Occipital lobe (tissue), 3 donors: ENCODE measurements at places on chromosomes 3 and 15. TPM values are rescaled to one million over a fixed set of nuclear protein-coding genes. Genes with fewer than 3 reads are reported as not detected.
A peak's percentile ranks its signal among the peaks of the same experiment; 100 is the strongest.

DNA sequence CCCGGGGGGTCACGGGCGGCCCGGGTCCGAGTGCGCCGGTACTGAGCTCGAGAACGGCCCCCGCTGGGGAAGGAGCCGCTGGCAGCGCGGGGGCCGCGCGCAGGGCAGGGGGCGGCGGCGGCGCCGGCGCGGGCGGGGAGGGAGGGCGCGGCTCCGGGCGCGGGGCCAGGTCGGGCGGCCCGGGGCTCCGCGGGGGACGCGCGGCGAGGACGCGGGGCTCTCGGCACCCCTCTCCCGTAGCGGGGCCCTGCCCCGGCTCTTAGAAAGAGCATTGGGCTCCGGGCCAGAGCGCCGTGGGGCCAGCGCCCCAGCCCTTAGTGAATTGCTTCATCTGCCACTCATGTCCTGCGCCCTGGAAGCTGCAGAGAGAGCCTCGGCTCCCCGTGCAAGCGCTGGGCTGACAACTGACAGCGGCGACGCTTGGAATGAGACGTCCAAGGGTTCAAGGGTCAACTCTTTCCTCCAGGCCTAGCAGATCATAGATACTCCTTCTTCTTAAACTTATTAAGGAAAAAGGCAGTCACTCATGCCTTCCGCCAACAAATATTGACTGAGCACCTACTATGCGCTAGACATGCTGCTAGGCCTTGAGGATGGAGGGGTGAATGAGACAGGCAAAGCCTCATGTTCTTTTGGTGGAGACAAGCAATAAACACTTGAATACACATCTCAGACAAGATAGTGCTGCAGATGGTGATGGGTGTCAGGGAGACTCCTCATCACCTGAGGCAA, 140.8 kb downstream of the SMAD6 start:
- DNase-seq, result peak; percentile 6

DNA sequence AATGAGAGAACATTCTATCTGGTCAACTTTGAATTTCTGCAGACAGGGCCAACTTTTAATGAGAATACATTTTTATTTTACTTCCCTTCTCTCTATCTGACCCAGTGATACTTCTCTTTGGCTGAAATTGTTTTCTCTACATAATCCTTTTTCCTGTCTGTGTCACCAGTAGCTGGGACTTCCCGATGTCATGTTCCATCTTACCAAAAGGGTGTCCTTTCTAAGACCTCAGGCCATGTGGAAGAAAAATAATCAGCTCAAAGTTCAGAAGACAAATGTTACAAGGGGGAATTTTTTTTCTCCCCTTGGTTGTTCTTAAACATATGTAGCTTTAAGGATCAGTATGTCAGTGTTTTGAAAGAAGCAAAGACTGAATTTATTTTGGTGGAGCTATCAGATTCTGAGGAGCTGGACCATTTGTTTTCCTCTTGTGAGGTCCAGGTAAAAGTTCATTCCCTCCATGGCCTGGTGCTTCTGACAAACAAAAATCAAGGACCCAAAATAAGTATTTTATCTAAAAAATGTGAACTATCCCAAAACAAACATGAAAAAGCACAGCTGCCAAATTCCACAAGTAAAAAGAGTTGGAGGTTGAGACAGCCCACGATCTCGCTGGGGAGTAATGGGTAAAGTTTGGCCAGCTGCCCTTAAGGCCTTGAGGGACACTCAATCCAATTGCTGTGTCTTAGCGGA, 859.4 kb upstream of the NR2F2 start:
- DNase-seq, result no peak

GRCh38 chr3:24069045-24069444, 124.0 kb downstream of the NR1D2 start:
- DNase-seq, result no peak

DNA sequence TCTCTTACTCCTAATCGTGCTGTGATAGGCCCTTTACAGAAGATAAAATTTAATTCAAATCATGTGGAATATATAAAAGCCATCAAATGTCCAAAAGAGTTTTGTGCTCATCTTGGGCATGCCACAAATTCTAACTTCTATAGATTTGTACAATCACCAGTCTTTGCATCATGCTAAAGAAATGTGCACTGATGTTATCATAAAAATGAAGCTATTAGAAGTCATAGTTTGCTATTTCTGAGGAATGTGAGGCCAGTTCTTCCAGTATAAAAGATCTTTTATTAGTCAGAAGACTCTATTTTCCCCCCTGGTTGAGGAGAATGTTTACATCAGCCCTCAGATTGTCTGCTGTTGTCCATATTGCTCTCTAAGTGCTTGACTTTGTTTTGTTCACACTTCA, 2.1 kb upstream of the ANXA2 start:
- no peak for DNase-seq

GRCh38 chr3:173857154-173857553, 459.6 kb downstream of the NLGN1 start:
- DNase-seq, result no peak

DNA sequence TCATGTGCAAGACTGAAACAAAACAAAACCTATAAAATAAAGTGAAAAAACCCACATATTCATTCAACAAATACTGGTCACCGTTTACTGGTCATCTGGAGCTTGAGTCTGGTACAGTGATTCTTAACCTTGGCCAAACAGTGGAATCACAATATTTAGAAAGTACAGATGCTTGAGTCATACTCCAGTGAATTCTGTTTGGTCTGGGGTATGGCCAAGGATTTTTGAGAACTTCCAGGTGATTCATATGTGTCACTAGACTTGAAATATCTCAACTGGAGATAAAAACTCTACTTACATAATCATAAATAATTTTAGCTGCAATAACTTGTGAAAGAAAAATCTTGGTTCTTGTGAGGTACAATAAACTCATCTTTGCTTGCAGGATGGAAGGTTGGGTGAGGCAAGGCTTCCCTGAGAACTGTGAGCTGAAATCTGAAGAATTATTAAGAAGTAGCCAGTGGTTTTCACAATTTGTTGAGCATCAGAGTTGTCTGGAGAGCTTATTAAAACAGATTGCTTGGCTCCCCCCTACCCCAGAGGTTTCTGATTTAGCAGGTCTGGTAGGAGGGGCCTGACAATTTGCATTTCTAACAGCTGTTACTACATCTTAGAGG, 9.6 kb downstream of the NEK11 start:
- DNase-seq, result no peak

DNA sequence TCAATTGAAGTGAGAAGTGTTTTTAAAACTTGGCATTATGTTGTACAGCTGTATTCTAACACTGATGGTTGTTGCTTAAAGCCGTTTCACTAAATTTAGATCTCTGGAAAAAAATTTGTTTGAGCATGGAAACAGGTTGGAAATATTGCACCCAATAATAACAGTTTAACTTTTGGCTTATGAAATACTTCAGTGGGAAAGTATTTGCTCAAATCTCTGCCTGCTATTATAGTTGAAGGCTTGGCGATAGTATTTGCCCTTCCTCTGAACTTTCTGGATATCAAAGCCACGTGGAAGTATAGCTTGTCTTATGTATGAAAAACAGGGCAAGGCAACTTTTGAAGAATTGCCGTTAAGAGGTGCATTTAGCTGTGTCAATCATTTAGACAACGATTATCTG, 270.3 kb upstream of the LRRFIP2 start:
- DNase-seq, result no peak

DNA sequence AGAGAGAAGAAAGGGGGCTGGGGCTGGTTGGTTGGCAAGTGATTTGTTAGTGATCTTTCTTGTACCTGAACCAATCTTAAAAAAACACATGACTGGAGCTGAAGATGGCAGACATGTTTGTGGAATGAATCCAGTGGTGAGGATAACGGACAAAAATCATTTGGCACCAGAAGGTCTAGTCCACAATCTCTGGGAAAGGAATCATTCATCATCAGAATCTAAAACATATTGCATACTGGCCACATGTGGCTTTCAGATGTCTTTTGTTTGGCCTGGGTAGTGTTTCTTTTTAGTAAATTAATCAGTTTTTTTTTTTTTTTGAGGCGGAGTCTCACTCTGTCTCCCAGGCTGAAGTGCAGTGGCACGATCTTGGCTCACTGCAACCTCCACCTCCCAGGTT, 5.0 kb downstream of the NEK11 start:
- DNase-seq, result no peak

The GUCA1C gene
- total RNA-seq, result not detected

DNA sequence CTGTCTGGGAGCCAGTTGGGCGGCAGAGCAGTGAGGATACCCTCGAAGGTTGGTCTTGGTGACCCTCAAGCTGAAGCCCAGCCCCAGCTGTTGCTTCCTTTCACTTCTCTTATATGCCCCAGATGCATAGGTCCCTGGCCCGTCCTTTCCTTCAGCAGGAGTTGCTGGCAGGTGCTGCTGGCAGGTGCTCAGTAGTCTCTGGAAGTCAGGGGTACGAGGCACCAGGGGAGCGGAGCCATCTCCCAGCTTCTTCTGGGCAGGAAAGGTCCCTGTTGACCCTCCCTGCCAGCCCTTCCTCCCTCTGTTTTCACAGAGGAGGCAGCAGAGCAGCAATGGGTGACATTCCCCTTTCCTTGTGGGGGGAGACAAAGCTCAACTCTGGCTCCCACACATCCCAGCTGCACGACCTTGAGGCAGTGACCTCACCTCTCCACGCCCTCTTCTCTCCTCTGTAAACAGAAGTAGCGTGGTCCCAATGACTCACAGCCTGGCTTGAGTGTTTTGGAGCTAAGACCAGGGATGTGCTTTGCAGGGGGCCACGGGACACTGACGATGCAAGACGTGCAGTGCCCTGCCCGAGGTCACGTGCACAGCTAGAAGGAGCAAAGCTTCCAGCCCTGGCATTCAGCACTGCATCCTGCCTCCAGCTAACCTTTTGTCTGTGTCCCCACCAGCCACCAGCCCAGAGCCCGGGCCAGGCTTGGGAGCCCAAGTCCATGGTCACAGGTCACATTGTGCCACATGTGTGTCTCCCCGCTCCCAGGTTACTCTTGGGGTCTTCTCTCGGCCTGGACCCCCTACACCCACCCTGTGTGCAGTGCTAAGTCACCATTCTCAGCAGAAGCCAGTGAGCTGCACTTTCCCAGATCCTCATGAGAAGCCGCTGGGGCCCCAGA, 49.7 kb downstream of the SLC6A6 start:
- no peak for DNase-seq

GRCh38 chr3:151285940-151286339, 7.6 kb upstream of the P2RY14 start:
- DNase-seq, result no peak

The PLSCR4 gene
- 7.6 TPM for total RNA-seq

The TFRC gene
- 113 TPM for total RNA-seq

GRCh38 chr3:62445275-62445674, 71.9 kb upstream of the FEZF2 start:
- DNase-seq, result no peak

- no peak for DNase-seq
Measured at GRCh38 chr15:81766829-81767475, 278.9 kb downstream of the MEX3B start.

GRCh38 chr3:101189796-101190195, 130.6 kb downstream of the IMPG2 start:
- DNase-seq, result no peak

GRCh38 chr3:28122227-28122626, 119.2 kb upstream of the CMC1 start:
- no peak for DNase-seq

The ZIC4 gene
- 1.2 TPM for total RNA-seq

DNA sequence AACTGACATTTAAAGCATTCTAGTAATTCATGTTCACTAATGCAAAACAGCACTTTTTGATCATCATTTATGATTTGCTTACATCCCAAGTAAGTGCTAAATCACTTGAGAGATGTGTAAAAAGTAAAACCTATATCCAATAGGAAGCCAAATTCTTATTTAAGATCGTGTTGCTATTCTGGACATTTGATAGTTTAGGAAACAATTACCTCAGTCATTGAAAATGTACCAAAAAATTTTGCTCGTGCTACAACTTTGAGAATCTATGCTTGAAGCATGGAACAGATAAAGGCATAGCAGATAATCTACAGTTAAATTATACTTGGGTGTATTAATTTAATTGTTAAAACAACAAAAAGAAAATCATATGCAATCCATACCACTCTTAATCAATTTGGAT, 571.6 kb upstream of the NR2F2 start:
- no peak for DNase-seq
